ENCODE measurements at places on chromosomes 7 and 10.

DNA sequence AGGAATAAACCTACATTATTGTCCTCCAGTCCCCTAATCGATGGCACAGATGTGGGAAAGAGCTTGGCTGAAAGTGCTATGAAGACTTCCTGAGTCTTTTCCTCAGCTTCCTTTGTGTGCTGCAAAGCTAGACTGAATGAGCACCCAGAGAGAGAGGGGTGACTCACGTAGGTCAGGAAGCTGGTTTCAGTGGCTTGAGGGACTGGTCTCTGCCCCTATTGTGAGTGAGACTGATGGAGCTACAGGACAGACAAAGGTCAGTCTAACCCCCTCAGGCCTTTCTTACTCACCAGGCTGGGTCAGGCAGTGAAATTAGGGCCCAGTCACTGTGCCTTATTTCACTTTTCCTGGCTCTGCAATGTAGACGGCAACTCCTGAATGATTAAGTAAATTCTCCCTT, 171.1 kb upstream of the GRB10 start:
- peak; percentile 4 for DNase-seq

- no peak for DNase-seq
Measured at GRCh38 chr10:26488344-26488743, 50.2 kb downstream of the APBB1IP start.

DNA sequence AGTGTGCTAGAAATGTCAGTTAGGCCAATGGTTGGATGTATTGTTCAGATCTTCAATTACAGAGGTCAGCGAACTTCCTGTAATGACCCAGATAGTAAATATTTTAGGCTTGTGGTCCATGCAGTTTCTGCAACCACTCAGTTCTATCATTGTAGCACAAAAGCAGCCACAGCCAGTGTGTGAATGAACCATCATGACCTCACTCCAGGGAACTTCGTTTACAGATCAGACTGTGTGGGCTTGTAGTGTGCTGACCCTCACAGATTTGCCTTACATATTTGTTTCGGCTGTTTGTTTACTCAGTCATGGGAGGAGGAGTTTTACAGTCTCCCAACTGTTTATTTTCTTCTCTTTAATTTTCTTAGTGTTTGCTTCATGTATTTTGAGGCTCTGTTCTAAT, 55.4 kb downstream of the LANCL2 start:
- DNase-seq = no peak

- DNase-seq = no peak
Measured at GRCh38 chr7:145143685-145144084, 307.8 kb upstream of the TPK1 start.

DNA sequence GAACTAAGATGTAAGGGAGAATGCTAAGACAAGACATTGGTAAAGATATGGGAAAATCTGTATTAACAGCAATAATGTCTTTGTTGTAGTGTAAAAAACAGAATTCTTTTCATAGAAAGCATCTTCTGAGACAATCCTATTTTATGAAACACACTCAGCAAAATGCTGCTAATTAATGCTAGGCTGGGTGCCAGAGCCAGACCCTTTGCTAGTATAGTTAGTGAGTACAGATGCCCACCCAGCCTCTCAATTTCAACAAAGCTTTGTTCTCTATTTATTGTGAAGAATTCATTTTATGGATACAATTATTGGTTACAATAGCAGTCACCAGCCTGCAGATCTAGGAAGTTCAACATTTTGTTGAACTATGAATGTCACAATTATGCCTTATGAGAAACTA, 131.0 kb downstream of the SEM1 start:
- no peak for DNase-seq

GRCh38 chr7:140068033-140068432, 5.3 kb upstream of the PARP12 start:
- no peak for DNase-seq
